NCI-H2171 (cell line): ENCODE measurements at places on chromosomes 12 and 14.

GRCh38 chr12:52221912-52222457 is 11.1 kb upstream of the KRT7 start:
- no peak for DNase-seq

DNA sequence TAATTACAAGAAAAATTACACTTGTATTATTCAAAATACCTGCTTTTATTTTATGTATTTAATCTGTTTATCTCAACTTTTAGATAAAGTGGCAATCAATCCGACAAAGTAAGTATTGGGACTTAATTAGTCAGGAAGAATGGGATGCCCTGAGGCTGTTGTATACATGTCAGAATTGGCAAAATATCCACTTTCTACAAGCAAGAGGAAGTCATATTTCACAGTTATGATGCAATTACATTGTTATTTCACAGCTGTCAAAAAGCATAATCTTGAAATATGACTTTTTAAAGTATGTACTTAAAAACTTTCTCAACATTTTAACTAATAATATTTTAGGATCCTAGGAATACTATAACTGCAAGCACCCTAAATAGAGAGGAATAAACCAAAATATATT is 357.1 kb upstream of the MGAT4C start:
- DNase-seq: no peak

DNA sequence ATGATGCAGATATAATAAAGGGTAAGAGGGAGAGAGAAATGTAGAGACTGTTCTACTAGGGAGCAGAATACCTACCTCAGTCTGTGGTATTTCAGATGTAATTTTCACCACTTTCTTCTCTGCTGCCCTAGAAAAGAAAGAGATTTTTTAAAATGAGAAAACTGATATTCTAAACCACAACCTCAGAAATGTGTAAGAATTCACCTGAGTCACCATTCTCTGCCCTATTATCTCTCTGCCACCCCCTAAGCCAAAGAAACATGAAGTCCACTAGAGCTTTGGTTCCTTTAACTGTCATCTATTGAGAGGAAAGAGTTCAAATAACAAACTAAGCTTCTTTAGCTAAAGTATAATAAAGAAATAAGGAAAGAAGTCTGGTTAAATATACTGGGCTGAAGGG is 21.6 kb downstream of the SARNP start:
- DNase-seq: no peak

- DNase-seq: no peak
Observed at GRCh38 chr12:128245121-128245520, 21.8 kb upstream of the TMEM132C start.

- peak; percentile 52 for DNase-seq
Observed at GRCh38 chr12:1670358-1671268, 20.3 kb upstream of the ADIPOR2 start.

- peak; percentile 57 for DNase-seq
Observed at GRCh38 chr12:12684375-12685106, 11.4 kb downstream of the GPR19 start.

GRCh38 chr12:17108877-17109541 is 503.0 kb upstream of the LMO3 start:
- DNase-seq: no peak

- DNase-seq: no peak
Observed at GRCh38 chr14:54746019-54746418, 156.6 kb downstream of the GCH1 start.
